ENCODE measurements at places on chromosomes 1 and 21.

GRCh38 chr1:223678841-223679240 is 13.3 kb upstream of the CAPN8 start:
- no peak for DNase-seq

DNA sequence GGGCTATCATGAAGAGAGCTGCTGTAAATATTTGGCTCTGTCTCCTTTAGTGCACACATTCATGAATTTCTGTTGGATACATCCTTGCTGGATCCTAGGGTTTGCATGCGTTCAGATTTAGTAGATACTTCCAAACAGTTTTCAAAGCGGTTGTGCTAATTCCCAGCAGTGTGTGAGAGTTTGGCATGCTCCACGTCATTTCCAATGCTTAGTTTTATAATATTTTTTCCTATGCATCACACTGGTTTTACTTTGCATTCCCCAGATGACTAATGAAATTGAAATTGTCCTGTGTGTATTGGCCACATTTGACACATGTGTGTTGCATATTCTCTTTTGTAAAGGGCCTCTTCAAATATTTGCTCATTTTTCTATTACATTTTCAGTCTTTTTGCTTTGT is 18.5 kb upstream of the AADACL3 start:
- no peak for DNase-seq

GRCh38 chr1:212488436-212489283 is 55.9 kb downstream of the NENF start:
- DNase-seq, result peak; percentile 75

DNA sequence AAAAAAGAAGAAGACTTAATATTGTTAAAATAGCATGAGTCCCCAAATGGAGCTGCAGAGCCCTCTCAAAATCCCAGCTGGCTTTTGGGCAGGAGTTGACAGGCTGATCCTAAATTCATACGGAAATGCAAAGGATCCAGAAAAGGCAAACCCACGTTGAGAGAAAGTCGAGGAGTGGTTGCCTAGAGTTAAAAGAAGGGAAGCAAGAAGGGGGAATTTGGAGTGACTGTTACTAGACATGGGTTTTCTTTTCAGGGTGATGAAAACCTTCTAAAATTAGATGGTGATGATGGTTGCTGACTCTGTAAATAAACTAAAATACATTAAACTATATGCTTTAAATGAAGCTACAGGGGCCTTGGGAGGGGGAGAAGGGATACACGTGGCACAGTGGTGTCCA is 1.6 kb downstream of the DNMT3L start:
- DNase-seq, result no peak

GRCh38 chr1:24717887-24718650 is 27.2 kb upstream of the CLIC4 start:
- no peak for DNase-seq

DNA sequence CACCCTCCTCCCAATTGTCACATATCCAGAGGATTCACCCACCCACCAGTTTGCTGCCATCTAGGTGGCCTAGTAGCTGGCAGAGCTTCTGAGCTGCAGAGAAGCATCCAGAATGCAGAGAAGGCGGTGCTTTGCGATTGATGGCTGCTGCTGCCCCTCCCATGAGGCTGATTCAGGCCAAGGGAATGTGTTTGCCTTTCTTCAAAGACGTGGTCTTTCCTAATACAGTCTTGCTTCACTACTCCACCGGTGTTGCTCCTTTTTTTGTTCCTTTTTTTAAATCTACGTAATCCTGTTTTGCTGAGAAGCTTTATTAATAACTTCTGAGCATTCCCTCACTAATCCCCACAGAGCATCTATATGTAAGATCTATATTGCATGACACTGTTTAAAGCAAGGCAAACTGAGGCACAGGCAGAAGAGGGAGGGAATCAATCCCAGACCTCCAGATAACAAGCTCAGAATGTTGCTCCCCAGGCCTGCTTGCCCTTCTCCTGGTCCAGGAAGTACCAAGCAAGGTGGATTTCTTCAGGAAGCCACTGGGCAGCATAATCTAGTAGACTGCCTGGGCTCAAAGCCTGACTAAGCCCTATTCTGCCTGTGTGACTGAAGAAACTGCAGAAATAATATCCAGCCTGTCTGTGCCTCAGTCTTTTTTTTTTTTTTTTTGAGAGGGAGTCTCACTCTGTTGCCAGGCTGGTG is 275.5 kb upstream of the FMN2 start:
- peak; percentile 14 for DNase-seq

GRCh38 chr1:11101347-11101746 is 1.7 kb upstream of the EXOSC10 start:
- no peak for DNase-seq

GRCh38 chr1:231355171-231355570 is 17.1 kb downstream of the SPRTN start:
- DNase-seq, result no peak

DNA sequence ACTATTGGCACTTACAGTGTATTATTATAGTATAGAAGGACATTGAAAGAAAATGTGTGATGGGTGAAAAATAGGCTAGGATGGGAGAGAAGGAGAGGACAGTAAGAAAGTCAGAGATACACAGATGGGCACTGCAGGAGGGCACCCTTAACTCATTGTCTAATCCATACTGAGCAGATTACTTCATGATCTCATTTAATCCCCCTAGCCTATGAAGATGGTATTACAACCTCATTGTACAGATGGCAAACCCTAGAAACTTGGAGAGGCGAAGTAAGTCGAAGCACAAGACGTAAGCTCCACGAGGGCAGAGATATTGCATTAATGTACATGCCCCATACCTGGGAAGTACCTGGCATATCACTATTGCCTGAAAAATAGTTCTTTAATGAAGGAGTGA is 346.9 kb upstream of the DAB1 start:
- no peak for DNase-seq

DNA sequence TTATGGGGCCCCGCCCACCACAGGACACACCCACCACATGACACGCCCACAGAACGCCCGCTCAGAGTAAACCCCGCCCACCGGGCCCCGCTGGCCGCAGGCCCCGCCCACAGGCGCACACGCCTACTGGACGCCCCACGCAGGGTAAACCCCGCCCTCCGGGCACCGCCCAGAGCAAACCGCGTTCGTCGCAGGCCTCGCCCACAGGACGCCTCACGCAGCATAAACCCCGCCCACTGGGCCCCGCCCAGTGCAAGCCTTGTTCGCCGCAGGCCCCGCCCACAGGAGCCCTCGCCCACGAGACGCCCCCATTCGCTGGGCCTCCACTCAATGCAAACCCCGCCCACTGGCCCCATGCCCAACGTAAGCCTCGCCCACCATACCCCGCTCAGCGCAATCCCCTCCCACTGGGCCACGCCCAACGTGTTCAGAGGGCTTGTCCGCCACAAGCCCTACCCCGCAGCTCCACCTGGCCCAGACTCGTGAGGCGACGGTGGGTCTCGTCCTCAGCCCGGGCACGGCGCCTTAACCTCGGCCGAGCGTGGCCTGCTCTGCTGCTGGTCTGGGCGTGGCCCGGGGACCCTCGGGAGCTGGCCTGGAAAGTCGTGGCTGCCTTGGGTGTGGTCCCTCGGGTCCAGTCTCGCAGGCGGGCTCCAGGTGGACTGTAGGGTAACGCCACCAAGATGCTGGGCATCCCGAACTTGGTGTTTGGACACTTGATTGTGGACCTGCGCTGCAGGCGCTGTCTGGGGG is 401 bp upstream of the TMEM52 start:
- peak; percentile 90 for DNase-seq

- DNase-seq, result no peak
These were observed 8.8 kb upstream of the GRIK3 start for GRCh38 chr1:37043101-37043500.

DNA sequence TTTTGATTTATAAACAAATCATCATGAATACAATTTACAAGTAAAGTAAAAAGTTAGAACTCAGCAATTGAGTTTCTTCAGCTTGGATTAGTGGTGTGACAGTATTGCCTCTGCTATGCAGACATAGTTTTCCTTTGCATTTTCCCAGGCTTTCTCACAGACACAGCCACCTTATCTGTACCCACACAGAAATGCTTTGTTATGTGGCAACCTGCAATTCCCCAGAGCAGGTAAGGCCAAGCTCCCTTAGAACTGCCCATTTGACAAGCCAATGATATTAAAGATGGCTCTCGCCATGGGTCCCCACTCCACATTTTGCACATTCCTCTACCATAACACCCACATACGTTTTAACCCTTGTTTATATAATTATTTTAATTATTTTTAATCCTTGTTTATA is 14.2 kb downstream of the FMO5 start:
- DNase-seq, result no peak

- DNase-seq, result no peak
These were observed 193.8 kb upstream of the JUN start for GRCh38 chr1:58977598-58977997.

DNA sequence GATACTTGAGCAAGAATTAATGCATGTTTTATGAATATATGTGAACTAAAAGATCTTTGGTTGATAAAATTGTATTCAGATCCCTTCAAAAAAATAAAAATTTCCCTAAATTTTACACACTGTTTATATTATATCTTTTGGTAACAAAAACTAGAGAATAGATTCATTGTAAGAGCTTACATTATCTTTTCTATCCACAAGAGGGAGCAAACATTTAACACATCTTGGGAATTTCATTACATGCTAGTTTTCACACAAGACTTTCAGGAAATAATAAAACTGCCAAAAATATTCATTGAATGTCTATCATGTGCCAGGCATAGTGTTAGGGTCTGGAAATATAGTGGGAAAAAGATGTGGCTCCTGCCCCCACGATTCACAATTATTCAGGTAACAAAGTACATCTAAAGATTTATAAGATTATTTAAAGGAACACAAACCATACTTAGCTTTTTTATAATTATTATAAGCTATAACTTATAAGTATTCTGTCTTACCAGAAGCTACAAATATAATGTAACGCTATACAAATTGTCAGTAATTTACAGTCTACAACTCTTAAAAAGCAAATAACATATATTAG is 30.6 kb downstream of the FAF1 start:
- peak; percentile 12 for DNase-seq

DNA sequence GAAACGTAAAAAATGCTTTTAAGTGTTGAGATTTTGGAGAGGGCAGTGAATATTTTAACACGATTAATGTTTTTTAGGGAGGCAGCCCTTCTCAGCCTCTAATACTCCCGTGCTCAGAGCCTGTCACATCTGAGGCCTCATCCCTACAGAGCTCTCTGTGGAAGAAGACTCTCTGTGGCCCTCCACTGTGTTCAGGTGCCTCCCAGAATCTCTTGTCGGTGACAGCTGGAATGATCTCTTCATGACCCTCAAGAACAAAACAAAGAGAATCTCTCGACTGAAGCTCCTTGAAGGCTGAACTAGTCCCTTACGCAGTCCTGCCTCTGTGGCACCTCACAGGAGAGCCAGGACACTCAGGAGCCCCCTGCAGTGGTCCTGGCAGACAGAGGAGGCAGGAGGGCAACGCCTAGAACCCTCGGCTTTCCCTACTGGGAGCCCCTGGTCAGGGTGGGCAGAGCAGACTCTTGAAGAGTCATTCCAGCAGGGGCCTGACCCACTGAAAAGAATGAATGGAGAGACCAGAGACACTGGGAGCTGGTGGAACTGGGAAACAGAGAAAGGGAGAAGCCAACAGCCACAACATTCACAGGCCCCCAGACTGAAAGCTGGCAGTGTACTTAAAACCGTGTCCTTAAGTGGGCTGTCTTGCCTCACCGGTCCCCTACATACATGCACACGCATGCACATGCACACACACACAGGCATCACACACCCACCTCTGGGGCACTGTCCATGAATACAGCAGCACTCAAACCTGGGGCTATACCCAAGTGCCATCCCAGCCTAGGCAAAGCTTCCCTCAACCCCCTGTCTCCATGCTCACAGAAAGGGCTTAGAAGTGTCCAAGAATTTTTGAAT is 67.5 kb upstream of the ANGPTL1 start:
- DNase-seq, result no peak

DNA sequence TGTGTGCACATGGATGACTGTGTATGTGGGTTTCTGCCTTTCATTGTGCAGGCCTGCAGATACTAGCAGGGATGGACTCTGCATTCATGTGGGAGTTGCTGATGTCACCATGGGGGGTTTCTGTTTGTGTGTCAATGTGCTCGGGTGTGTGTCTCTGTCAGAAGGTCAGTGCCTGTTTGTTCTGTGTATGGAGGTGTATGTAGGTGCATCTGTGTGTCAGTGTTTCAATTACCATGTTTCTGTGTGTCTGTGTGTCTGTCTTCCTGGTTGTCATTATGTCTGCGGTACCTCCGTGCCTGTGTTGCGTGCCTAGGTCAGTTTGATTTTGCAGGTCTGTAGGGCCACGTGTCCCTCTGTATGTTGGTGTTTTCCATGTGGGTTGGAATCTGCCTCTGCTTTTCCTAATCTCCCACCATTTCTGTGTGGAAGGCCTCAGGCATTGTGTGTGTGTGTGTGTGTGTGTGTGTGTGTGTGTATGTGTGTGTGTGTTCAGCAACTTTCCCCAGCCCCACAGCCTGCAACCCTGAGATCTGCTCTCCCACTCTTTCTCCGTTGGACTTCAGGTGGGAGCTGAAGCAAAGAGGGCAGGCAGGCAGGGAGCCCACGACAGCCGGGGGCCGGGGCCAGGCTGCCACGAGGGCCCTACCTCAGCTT is 36.7 kb upstream of the WASF2 start:
- DNase-seq, result no peak

GRCh38 chr1:206978259-206978658 is 8.0 kb upstream of the FCAMR start:
- DNase-seq, result no peak

- no peak for DNase-seq
These were observed 4.5 kb downstream of the DESI2 start for GRCh38 chr1:244657421-244657820.

DNA sequence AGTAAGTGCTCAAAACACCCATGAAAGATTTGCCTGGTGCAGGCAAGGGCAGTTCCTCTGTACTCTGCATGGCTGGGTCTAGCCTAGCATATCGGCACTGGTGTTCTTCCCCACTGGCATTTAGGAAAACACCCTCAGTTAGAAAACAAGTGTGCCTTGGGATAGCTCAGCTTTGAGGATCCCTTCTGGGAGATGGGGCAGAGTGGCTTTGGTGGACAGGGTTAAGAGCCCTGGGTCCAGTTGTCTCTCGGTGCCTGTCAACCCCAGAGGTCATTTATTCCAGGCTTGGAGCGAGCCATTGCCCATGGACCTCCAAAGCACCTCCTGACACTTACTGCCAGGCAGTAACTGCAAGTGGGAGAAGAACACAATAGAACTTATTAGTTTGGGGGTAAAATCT is 80.8 kb upstream of the DIRAS3 start:
- no peak for DNase-seq

GRCh38 chr1:11531314-11531870 is 52.4 kb downstream of the DISP3 start:
- no peak for DNase-seq
